Fibroblast of upper back skin (primary cell): ENCODE measurements at places on chromosomes 16 and 17.

DNA sequence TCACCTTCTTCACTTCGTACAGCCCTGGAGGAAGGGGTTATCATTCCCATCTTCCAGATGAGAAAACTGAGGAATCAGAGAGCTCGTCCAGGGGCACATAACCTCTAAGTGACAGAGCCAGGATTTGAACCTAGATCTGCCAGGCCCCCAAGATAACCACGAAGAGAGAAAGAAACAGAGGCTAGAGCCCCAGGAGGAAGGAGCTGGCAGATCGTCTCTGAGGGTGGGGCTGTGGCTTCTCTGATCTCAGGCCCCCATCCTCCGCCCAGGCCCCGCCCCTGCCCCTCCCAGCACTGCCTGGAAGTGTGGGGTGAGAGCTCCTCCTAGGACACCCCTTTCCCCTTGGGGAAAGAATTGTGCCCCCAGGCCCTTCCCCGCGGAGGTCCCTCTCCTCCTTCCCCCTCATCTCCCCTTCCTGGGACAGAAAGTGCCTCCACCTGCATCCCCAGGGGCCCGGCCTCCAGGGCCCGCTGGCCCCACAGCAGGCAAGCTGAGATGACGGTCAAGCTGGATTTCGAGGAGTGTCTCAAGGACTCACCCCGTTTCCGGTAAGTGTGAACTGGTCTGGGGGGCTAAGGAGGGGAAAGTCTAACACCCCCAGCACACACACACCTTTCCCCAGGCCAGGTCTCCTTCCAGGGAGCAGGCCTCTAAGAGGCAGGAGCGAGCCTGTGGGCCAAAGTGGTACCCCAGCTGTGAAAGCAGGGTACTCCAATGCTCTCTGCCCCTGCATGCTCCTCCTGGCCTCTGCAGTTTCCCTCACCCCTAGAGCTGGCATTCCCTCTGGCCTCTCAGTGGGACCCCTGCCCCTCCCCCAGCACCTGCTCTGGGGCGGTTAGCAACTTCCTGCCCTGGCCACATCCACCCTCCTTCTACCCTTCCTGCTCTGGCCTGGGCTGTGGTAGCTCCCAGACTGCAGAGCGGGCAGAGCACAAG, at the start of gene ACAP1:
Gene ACAP1, plus strand, starts transcription at position 290 of the 936 bp plus-strand sequence. Its CDS starts 206 bp downstream, at position 496.
- DNase-seq, result no peak

DNA sequence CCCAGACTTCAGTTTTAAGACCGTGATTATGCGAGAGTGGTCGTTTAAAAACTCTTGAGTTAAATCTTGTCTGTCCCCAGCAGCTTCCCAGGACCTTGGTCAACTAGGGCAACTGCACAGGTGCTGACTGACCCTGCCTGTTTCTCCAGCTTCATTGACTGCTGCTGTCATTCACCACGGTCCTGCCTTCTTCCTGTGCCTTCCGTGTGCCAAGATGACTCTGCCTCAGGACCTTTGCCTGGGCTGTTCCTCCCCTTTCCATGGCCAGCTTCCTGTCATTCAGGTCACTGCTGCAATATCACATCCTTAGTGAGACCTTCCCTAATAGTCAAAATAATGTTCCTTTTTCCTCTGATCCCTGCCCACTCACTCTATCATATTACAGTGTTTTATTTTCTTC, 3.9 kb downstream of the KIAA0513 start:
- DNase-seq, result no peak

GRCh38 chr17:57735230-57735629, 9.9 kb downstream of the CCDC182 start:
- DNase-seq, result no peak

DNA sequence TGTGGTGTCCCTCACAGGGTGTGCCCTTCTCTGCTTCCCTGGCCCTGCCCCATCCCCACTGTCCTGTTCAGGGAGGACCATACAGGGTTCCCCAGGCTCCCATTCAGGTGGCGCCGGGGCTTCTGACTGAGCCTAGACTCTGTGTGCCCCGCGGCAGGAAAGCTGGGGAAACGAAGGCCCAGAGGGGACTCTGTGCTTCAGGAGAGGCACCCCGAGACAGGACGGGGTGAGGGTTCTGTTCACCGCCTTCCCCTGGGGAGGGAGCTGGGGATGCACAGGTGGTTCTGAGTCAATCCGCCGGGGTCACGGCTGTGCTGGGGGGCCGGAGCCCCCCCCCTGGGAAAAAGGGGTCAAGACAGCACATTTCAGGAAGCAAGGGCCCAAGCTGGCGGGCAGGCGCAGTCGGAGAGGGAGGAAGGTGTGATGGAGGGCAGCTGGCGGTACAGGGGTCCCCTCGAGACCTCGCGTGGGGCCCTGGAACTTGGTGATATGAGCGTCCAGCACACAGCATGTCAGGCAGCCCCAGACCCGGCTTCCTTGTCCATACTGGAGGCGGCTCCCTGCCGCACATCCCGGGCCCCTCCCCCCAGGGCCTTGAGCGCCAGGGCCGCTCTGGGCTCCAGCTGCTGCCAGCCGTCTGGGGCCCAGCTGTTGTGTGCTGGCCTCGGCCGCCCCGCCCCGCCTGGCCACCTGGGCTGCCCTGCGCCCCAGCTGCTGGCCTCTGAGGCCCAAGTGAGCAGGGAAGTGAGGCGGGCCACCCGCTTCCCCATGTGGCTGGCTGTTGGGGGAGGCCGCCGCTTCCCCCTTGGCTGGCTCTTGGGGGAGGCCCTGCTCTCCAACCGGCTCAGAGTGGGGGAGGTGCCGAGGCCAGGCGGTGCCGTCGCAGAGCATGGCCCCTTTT, 5.6 kb upstream of the NOTUM start:
- peak; percentile 44 for DNase-seq

DNA sequence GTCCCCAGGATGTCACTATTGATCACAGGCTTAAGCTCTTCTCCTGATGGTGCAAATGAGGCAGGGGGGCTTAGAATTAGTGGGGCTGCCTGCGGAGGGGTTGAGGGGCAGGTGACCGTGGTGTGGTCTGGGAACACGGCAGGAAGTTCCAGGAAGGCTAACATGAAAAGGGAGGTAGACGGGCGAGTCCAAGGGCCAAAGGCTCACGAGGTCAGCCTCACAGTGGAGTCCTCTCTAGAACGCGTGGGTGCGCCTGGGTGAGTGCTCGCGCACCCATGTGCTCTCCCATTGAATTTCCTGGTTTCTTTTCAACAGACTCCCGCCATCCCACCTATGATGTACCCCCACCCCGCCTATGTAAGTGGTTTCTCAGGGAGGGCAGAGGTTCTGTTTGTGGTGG, 15.2 kb downstream of the LGALS9 start:
- no peak for DNase-seq

- DNase-seq, result no peak
These were observed 68.0 kb downstream of the SOX9 start for GRCh38 chr17:72188801-72189200.

- no peak for DNase-seq
These were observed 180.1 kb downstream of the SPECC1 start for GRCh38 chr17:20189302-20189701.

GRCh38 chr17:4557626-4558346, 2.6 kb downstream of the GGT6 start:
- no peak for DNase-seq

GRCh38 chr17:40326014-40326831, 17.2 kb downstream of the RARA start:
- DNase-seq, result no peak

GRCh38 chr16:28538733-28539596, at the start of gene NUPR1:
TSS of gene NUPR1 (minus strand) at chr16:28538974. CDS start at chr16:28538907, 67 bp downstream.
- DNase-seq, result peak; percentile 99

DNA sequence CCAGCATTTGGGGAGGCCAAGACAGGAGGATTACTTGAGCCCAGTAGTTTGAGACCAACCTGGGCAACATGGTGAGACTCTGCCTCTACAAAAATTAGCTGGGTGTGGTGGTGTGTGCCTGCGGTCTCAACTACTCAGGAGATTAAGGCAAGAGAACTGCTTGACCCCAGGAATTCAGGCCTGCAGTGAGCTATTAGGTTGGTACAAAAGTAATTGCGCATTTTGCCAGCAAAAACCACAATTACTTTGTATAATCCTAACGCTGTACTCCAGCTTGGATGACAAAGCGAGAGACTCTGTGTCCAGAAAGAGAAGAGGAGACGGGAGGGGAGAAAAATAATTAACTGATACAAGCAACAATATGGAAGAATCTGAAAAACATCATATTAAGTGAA, 32.7 kb downstream of the YWHAE start:
- DNase-seq, result peak; percentile 19

DNA sequence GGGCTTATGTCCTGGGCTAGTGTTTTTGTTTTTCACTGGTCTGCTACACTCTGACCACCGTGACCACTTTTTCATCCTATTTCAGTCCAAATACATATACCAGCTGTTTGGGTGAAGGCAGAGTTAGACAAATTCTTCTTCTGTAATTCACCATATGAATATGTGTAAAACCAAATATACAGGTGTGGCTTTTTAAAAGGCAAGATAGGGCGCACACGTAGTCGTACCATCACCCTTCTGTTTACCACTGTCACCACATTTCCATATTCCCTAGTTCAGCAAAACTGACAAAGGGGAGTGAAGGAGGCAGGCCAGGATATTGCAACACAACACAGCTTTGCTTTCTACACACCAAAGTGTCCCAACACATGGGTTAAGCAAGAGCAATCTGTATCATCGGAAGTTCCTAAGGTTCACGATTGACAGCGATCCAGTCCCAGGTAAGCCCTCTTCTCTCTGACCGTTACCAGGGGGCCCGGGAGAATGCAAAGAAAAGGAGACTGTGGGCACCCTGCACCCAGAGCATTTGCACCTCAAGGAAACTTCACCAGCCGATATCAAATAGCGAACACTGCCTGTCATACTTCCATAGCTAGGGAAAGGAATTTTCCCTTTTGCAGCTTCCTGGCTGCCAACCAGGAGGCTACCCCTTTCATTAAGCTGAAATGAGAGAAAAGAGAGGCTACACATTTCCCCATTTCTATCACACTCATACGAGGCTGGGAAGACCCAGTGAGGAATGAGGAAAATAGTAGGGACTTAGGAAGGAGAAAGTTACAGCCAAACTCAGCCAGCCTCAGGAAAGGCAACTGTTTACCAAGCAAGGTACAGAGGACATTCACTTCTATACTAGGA, 23.1 kb downstream of the CREBBP start:
- no peak for DNase-seq

GRCh38 chr17:35185849-35186248, 8.3 kb downstream of the SLC35G3 start:
- no peak for DNase-seq

- DNase-seq, result peak; percentile 3
These were observed 11.0 kb upstream of the ZNHIT3 start for GRCh38 chr17:36475346-36475970.

GRCh38 chr16:26175944-26176343, 484.2 kb downstream of the HS3ST4 start:
- no peak for DNase-seq
